ENCODE measurements at places on chromosomes 16 and 17. TPM values are rescaled to one million over a fixed set of nuclear protein-coding genes. Genes with fewer than 3 reads are reported as not detected.
A peak's percentile ranks its signal among the peaks of the same experiment; 100 is the strongest.

DNA sequence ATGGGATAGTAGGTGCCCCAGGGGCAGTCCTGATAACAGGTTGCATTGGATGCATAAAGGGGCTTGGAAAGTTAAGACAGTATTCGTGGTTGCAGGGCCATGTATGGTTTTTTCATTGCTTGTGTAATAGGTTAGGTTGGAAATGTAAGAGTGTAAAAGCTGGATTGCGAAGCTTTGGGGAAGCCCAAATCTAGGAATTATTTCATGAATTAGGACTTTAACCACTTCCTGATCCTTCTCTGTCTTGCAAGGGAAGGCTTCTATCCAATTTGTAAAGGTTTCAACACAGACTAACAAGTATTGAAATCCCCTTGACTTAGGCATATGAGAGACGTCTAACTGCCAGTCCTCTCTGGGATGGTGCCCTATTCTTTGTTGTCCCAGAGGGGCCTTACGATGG is 7.8 kb upstream of the CCL17 start:
- peaks cover 6% of the 10 kb centered on the region for H3K27me3 ChIP-seq
- no peak for DNase-seq
- H3K27ac ChIP-seq = no peak overlapping the region

DNA sequence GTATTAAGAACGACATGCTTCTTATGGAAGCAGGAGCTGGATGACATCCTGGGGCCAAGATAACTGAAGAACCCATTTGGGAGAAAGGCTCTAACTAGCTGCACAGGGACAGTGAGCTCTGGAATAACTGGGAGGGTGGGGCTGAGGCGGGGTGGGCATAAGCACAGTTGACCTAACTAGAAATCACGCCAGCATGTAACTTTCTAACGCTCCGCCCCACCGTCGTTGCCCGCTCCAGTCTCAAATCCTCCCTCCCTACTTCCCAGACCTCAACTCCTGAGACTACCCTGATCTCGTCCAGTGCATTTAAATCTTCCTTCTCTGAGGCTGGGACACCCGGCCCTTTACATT is 436 bp downstream of the PHB1 start:
- no peak for DNase-seq
- peaks cover 6% of the 10 kb centered on the region for H3K4me1 ChIP-seq
- peak overlapping the region; percentile 78 for H3K4me3 ChIP-seq
- no peaks in the 10 kb centered on the region for H3K27me3 ChIP-seq
- H3K27ac ChIP-seq = no peak overlapping the region

DNA sequence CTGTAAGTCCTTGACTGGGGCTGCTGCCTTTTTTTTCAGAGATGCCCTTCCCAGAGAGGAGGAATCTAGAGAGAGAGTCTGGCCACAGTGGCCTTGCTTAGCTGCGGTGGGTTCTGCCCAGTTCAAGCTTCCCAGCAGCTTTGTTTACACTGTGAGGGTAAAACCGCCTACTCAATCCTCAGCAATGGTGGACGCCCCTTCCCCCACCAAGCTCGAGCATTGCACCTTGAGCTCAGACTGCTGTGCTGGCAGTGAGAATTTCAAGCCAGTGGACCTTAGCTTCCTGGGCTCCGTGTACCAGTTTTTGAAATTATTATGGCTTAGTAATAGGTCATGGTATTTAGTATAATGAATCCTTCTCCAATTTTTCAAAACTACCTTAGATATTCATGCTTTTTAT is 395.4 kb downstream of the NPIPA7 start:
- no peaks in the 10 kb centered on the region for H3K27me3 ChIP-seq
- H3K4me1 ChIP-seq = no peaks in the 10 kb centered on the region
- no peaks in the 10 kb centered on the region for H3K36me3 ChIP-seq
- no peak for DNase-seq
- H3K27ac ChIP-seq = no peak overlapping the region

DNA sequence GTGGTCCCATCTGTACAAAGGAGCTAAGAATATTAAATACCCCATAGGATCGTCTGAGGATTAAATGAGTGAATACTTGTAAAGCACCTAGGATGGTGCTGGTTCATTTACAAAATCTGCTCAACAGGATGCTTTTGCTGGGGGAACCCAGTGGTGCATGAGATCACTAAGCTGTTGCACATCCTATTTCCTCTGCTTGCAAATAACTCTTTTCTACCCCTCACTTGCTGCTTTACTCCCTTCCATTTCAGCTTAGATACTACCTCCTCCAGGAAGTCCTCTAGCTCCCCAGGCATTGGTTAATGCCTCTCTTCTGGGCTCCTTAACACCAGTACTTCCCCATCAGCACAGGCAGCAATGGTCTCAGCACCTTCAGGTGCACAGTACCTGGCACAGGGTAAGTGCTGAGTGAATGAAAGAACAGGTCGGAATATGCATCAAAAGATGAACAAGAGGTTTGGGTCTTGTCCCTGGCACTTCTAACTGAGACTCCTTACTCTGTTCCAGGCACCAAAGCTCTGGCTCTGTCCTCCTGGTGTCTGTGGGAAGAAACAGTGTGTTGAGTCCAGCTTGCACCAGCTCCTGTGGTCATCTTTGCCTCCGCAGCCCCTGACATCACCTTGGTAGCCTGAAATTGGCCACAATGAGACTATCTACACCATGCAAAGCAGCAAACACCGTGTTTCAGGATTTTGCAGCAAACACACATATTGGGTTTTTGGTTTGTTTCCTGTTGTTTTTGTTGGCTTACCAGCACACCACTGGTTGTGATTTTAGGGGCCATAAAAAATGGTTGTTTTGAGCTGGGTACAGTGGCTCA is 24.1 kb upstream of the IL21R start:
- no peaks in the 10 kb centered on the region for H3K36me3 ChIP-seq
- H3K4me3 ChIP-seq = no peak overlapping the region
- H3K4me1 ChIP-seq = no peaks in the 10 kb centered on the region
- H3K27me3 ChIP-seq = no peaks in the 10 kb centered on the region

Gene JPT1
- total RNA-seq = 352 TPM

GRCh38 chr16:50909831-50910735 is 168.2 kb downstream of the CYLD start:
- no peak overlapping the region for H3K27ac ChIP-seq
- DNase-seq = no peak
- no peaks in the 10 kb centered on the region for H3K4me1 ChIP-seq
- H3K4me3 ChIP-seq = no peak overlapping the region
- no peaks in the 10 kb centered on the region for H3K27me3 ChIP-seq

Gene PRSS36
- total RNA-seq = not detected

DNA sequence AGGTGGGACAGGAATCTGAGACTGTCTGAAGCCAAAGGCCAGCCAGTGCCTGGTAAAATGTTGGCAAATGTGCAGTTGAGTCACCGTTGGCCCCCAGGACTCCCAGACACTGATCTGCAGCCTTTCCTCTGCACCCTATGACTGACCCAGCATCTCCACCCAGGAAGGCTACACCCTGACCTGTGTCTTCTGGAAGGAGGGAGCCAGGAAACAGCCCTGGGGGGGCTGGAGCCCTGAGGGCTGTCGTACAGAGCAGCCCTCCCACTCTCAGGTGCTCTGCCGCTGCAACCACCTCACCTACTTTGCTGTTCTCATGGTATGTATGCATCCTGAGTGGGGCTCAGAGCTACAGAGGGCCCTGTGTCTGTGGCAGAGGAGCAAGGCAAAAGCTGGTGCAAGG is 24.0 kb downstream of the ADGRG5 start:
- DNase-seq = no peak
- H3K27ac ChIP-seq = no peak overlapping the region
- H3K36me3 ChIP-seq = no peaks in the 10 kb centered on the region
- no peak overlapping the region for H3K4me3 ChIP-seq
- no peaks in the 10 kb centered on the region for H3K4me1 ChIP-seq

Gene NDUFAB1
- 112 TPM for total RNA-seq

Gene ABCC12
- not detected for total RNA-seq

- H3K27me3 ChIP-seq = no peaks in the 10 kb centered on the region
- H3K4me3 ChIP-seq = no peak overlapping the region
- no peak for DNase-seq
- H3K36me3 ChIP-seq = no peaks in the 10 kb centered on the region
Observed at GRCh38 chr16:72812672-72813071, 235.3 kb downstream of the ZFHX3 start.

GRCh38 chr16:87303431-87303930 is 13.7 kb downstream of the C16orf95 start:
- H3K4me3 ChIP-seq = no peak overlapping the region
- no peak for DNase-seq
- no peaks in the 10 kb centered on the region for H3K4me1 ChIP-seq
- H3K27me3 ChIP-seq = no peaks in the 10 kb centered on the region
- no peaks in the 10 kb centered on the region for H3K36me3 ChIP-seq

- no peaks in the 10 kb centered on the region for H3K27me3 ChIP-seq
- no peak overlapping the region for H3K4me3 ChIP-seq
- no peak for DNase-seq
- no peak overlapping the region for H3K27ac ChIP-seq
- H3K4me1 ChIP-seq = peaks cover 26% of the 10 kb centered on the region
Observed at GRCh38 chr17:4853208-4853671, 20.1 kb downstream of the MINK1 start.

DNA sequence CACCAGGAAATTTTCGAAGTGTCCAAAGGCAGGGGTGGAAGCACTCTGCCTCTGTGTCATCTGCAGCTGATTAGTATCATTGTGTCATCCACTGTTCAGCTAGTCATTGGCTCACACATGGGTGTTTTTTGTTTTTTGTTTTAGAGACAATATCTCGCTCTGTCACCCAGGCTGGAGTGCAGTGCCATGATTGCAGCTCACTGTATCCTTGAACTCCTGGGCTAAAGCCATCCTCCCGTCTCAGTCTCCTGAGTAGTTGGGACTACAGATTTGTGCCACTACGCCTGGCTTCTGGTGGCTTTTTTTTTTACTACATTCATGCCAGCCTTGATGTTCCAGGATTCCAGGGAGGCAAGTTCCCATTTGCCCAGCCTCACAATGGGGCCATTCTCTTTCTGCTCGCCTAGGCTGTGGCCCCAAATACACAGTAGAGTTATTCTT is 32.5 kb upstream of the MYO18A start:
- no peak overlapping the region for H3K4me3 ChIP-seq
- H3K4me1 ChIP-seq = no peaks in the 10 kb centered on the region
- no peak overlapping the region for H3K27ac ChIP-seq
- H3K36me3 ChIP-seq = no peaks in the 10 kb centered on the region
- no peaks in the 10 kb centered on the region for H3K27me3 ChIP-seq

- no peak overlapping the region for H3K4me3 ChIP-seq
- no peak for DNase-seq
- H3K4me1 ChIP-seq = no peaks in the 10 kb centered on the region
- no peak overlapping the region for H3K27ac ChIP-seq
- no peaks in the 10 kb centered on the region for H3K36me3 ChIP-seq
- H3K27me3 ChIP-seq = no peaks in the 10 kb centered on the region
Observed at GRCh38 chr17:73696251-73696650, 52.0 kb upstream of the SDK2 start.

Gene G6PC1
- not detected for total RNA-seq
